ENCODE measurements at places on chromosomes 7 and 10.

DNA sequence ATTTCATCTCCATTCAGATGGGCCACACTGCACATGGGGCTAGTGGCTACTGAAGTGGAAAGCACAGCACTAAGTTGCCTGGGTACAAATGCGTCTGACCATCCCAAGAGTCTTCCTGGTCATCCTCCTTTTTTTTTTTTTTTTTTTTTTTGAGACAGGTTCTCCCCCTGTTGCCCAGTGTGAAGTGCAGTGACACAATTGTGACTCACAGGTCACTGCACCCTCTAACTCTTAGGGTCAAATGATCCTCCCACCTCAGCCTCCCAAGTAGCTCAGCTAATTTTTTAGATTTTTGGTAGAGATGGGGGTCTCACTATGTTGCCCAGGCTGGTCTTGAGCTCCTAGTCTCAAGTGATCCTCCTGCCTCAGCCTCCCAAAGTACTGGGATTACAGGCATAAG is 3.4 kb upstream of the TRRAP start:
- no peak for DNase-seq

- DNase-seq: no peak
These were observed 29.4 kb downstream of the DKK1 start for GRCh38 chr10:52343439-52343838.

- DNase-seq: no peak
These were observed 137.7 kb downstream of the PTPRN2 start for GRCh38 chr7:158449942-158450341.

GRCh38 chr10:69863580-69863979 is 61.9 kb downstream of the COL13A1 start:
- no peak for DNase-seq

GRCh38 chr10:14667280-14667679 is 107.4 kb downstream of the FAM107B start:
- no peak for DNase-seq

DNA sequence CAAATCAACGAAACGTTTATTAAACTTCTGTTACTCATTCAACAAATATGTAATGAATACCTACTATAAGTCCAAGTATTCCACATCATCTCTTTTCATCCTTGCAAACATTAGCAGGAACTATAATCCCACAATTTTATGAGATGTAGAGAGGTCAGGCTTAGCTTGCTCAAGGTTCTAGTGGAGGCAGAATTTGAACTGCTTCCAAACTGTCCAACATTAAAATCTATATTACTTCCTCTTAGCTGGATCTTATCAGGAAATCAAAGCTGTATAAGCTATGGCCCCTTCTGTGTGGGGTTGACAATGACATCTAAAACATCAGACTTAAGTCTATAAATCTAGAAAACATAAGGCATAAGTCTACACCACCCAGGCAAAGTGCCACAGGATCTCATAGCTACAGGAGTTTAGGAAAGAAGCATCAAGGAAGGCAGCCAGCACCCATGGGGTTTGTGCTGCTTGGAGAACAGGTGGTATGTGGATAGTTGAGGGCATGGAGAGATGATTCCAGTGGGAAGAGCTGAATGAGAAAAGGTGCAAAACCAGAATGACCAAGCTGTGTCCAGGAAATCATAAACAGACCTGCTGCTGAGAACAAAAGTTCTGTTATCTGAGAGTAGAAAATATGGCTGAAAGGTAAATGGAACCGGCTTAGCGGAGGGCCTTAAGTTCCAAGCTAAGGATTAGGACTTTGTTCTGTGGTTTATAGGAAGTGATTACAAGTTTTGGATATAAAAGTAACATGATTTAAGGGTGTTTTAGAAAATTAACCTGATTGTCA is 34.5 kb downstream of the PAPSS2 start:
- DNase-seq: no peak

- DNase-seq: no peak
These were observed 82.7 kb downstream of the HIPK2 start for GRCh38 chr7:139695051-139695450.

DNA sequence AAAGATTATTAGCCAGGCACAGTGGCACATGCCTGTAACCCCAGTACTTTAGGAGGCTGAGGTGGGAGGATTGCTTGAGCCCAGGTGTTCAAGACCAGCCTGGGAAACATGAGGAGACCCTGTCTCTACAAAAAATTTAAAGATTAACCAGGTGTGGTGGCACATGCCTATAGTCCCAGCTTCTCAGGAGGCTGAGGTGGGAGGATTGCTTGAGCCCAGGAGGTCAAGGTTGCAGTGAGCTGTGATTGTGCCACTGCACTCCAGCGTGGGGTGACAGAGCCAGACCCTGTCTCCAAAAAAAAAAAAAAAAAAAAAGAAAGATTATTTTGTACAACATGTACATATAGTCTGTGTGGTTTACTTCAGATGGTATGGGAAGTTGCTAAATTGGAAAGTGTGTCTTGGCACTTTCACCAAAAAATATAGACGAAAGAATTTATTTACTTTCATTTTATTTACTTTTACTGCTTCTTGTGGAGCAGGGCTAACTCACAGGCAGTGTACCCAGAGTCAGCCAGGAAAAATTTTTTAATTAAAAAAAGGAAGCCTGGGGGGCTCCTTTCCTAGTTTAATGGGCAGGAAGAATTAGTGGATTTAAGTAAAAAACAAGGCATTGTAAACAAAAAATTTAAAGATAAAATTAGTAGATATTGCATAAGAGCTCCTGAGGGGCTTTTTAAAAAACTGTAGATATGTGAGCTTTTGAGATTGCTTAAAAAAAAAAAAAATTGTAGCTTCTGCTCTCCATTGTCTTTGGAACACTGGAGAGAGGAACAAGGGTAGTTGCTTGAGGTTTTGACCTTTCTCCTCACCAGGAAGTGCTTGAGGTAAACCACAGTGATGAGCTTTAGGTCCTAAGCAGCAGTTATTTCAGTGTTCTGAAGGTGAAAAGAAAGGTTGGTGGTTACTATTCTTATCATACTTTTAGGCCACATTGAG is 44.6 kb upstream of the VDAC2 start:
- no peak for DNase-seq

GRCh38 chr10:65570143-65571010 is 1355.5 kb upstream of the LRRTM3 start:
- DNase-seq: no peak

DNA sequence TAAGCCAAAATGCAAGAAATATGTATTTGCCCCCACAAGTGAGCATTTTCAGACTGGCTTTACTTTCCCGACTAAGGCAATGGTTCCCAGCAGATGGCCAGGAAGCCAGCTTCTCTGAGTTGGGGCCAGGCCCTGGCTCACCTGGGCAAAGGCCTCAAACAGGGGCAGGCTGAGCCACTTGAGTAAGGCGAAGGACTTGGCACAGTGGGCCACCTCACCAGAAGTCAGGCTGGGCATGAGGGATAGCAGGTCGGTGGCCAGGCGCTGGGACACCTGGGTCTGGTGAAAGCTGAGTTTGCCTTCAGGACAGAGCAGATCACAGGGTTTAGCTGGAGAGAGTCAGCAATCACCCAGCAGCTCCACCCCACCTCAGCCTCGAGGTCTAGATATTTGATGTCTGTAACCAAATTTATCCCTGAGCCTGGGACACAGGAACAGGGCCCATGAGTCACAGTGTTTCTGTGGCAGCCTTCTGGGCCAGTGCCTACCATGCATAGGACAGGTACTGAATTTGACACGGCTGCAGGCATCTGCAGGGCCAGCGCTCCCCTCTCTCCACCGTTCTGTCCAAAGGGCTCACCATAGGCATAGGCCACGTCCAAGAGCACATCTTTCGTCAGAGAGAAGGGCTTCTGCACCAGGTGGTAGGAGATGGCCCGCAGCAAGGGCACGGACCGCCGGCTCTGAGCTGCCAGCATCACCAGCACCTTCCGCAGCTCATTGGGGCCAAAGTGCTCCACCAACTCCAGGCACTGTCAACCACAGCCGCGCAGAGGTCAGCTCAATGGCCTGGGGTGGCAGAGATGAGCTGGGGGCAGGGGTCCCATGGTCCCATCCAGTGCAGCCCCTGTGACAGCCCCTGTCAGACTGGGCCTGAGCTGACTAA is 7.3 kb downstream of the TBRG4 start:
- DNase-seq: no peak

- DNase-seq: peak; percentile 61
These were observed 127.4 kb downstream of the UBE2H start for GRCh38 chr7:129825209-129825970.

DNA sequence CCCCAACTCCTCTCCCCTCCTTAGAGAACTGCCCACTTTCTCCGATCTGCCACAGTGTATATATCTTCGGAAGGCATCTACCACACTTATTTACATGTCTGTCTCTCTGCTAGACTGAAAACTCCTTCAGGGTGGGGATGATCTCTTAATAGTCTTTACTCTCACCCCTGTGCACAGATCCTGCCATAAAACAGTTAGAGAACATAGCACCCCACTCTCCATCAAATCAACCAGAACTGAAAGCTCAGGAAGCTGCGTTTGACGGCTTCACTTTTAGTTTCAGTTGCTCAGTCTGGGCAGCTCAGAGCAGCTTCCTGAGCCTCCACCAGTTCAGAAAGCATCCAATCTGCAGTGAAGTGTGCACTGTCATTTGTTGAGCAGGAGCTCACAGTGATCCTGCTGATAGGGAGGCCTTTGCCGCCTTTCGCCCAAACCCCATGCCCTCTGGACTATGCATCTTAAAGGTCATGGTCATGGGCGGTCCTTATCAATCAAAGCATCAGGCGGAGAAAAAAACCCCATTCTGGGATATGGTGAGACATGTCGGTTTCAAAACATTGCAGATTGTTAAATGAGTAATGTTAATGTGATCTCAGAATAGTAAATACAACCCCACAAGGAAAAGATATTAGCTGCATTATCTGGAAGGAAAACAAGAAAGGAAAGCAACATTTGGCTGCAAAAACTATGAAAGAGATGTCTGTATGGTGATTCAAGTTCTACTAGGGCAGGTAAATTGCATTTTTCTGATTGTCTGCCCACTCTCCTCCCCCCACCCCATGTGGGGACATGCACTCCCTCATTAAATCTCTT is 167.1 kb upstream of the ADO start:
- peak; percentile 39 for DNase-seq

DNA sequence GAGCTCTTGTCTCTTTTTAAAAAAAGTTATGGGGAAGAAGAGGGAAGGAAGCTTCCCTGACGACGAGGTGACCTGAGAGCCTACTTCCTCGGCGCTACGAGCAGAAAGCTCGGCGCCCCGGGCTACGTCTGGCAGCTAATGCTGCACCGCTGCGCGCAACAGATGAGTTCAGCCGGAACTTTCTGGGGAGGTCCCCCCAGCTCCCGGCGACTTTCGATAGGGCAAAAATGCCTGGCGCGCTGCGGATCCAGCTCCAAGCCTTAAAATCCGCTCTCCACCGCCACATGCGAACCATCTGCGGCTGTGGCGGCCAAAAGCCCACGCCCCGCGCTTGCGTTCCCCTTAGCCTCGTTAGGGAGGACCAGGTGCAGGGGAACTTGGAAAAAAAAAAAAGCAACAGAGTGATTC is 621 bp downstream of the P4HA1 start:
- DNase-seq: peak; percentile 27

- DNase-seq: no peak
These were observed 122.9 kb upstream of the LYZL2 start for GRCh38 chr10:30752481-30752881.

GRCh38 chr7:134047675-134048074 is 79.5 kb upstream of the LRGUK start:
- DNase-seq: no peak

DNA sequence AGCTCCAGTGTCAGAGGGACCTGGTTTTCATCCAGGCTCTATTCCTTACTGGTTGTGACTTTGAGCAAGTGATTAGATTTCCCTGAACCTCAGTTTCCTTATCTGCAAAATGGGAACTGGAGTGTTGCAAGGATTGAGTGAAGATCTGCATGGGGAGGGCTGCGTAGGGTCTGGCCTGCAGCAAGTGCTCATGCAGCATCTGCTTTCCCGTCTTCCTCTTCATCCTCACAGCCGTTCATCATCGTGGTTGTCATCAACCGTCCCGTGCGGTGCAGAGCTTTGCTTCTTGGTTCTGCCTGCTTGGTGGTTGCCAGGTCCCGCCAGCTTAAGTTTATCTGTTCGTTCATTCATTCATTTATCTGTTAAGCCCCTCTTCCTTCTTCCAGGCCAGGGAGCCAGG is 135.0 kb downstream of the GRK5 start:
- no peak for DNase-seq

- no peak for DNase-seq
These were observed 26.1 kb downstream of the DYNC1I1 start for GRCh38 chr7:95798401-95798930.

All from stimulated activated CD4-positive, alpha-beta T cell treated with anti-CD3 and anti-CD28 coated beads, TNF-alpha, amount 100 ng/mL, for 1 hour (primary cell).